ENCODE measurements at places on chromosomes 1 and 21.

DNA sequence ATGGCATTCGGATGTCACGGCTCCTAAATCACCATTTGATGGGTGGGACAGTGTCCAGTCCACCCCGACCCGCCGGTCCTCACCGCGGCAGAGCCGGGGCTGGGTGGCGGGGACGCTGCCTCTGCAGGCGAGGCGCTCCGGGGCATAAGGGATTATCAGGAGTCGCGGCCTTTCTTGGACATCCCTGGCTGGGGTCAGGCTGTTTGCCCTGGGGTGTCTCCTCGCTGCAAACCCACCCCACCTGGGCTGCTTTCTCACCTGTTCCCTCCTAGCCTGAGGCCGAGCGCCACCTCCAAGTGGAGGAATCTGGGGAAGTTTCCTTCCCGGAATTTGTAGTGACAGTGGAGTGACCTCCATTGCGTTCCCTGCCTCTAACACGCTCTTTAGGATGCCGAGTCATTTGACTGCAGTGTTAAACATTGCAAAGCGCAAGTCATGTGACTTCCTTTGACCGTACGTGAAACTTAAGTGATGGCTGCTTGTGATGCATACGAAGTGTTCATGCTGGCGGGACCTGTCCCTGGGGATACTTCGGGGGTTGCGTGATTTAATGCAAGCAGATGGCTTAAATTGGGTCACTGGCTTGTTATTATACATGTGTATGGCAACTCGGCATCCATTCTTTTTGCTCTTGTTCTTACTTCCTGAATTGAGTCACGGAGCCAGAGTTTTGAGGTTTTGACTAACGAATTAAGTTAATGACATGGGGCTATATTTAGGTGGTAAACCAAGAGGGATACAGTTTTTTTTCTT lies 536 bp downstream of the LGALS8 start:
- peak; percentile 32 for DNase-seq

DNA sequence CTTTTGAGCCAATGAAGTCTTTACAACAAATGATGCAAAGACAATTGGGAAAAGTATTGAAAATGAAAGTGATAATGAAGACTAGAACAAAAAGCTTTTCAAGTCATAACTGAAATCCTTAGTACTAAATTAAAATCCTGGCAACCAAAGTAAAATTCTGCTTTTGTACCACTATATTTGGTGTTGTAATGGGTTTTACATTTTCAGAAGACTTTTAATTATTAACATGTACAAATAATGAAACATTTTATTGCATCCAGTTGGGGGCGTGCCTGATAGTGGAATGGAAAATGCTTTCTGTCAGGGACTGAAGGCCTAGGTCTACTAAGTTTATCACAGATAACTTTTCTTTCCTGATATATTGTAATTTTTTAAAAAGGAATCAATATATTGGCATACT lies 89.4 kb downstream of the SDCCAG8 start:
- DNase-seq: no peak

DNA sequence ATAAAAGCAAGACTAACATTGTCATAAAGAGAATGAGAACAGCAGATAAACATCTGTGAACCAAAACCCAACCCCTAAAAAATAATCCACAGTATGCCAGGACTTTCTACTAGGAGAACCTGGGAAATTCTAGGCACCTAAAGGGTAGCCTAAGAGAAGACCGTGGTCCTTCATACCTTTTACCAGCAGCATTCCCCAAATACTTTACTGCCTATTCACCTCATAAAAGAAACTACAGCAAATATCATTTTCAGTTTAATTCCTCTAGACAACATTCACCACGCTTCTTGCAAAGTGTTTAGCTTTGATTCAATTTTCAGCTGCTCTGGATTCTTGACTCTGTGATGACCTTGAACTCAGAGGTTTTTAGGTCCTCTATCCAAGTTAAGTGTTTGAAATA lies 1180.7 kb upstream of the B3GALT2 start:
- DNase-seq: no peak

DNA sequence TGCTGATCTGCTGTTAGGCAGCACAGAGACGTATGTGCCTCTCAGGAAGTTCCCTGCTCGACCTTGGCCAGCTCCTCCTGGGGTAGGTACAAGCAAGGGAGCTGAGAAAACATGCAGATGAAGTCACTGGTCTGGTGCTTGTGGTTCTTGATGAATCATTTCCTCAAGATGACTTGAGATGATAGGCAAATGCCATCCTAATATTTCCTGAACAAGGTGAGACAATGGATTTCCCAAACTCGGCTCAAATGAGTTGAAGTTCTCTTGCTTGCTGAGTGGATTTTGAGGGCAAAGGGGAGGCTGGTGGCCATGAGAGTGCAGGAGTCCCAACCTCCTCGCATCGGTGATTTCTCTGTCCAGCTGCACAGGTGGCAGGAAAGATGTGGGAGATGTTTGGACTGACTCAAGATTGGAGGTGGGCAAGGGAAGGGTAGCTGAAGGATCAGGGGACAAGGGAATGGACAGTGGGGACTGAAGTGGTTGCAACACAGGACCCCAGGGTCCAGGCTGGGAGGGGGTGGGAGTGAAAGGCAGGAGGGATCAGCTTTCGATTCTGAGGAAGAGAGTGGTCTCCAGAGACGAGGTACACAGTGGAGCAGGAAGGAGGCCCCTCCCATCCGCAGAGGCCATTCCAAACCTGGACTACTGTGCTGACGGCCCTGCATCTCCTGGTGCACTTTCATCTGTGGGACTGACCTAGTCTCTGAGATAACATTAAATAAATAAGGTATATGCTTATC lies 63.9 kb downstream of the CAPN2 start:
- no peak for DNase-seq

DNA sequence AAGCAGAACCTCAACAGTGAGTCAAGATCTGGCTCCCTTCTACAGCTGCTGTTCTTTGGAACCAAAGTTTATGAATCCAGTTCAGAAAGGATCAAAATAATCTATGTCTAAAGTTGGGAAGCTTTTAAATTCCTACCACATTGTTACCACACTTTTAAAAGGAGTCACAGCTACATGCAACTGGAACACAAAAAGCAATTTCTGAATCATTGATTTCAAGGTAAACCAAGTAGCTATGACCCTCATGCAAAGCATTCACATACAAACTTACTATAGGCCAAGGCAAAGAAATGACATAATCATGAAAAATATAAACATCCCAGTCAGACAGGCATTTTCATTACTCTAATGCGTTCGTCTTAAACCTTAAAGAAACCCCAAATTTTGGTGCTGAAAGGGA lies 3.5 kb downstream of the SIPA1L2 start:
- DNase-seq: no peak

GRCh38 chr1:158131217-158131616 lies 49.5 kb upstream of the CD1D start:
- no peak for DNase-seq

DNA sequence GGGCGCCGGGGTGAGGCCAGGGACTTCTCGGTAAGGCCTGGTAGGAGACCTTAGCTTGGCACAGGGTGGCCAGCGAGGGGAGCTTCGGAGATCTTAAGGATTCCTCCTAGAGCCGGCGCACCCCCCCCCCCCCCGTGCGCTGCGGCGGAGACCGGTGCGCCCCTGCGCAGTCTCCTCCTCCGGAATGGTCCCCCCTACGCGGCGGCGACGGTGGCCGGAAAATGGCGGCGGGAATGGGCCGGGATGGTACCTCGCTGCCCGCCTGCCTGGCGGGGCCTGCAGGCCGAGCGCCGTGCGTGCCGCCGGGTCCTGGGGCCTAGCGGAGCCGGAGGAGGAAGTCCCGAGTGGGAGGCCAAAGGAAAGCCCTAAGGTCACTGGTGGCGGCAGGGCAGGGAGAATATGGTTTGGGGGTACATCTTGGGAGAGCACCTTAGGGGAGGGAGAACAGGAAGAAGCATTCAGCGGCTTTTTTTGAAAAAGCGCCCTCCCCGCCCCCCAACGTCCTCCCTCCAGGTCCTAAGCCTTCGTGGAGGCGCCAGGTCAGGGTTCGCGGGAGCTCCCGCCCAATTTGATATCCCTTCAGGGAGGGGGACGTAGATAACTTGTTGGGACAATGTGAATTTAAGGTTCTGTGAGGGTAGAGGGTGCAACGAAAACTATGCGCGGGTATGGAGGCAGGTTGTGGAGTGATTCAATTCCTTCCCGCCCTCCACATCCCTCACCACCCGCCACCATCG lies 429 bp downstream of the SRRM1 start:
- no peak for DNase-seq

DNA sequence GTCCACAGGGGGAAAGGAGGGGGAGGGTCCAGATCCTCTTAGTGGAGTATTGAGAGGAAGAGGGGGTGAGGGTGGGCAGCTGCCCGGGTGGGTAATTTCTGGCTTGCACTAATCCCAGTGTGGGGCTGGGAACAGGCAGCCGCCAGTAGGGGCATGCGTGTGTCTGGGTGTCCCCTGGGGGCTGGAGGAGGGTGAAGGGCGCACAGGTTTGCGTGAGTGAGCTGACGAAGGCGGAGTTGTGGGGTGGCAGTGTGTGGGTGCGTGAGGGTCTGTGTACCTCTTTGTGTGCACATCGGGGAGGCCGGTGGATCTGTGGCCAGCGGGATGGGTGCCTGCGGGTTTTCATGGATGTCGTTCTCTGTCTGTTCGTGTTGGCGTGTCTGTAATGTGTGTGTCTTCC lies 97.3 kb downstream of the PAX7 start:
- no peak for DNase-seq

GRCh38 chr1:21293537-21294265 lies 3.4 kb upstream of the ECE1 start:
- peak; percentile 44 for DNase-seq

DNA sequence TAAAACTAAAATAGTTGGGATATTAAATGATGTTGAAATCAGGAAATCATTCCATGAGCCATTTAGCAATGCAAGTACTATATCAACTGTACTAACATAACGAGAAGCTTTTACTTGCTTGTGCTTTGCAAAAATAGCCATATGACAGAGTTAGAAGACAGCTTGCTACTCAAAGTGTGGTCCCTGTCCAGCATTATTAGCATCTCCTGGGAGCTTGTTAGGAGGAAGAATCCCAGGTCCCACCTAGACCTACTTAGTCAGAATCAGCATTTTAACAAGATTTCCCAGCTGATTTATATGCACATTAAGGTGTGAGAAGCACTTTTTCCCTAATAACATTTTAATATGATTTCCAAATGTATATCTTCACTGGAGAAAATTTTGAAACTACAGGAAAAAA lies 4.7 kb downstream of the PRKACB start:
- no peak for DNase-seq

GRCh38 chr1:17363351-17363750 lies 8.6 kb upstream of the PADI6 start:
- no peak for DNase-seq
